ENCODE measurements at places on chromosomes 1 and 21.

- DNase-seq = no peak
Measured at GRCh38 chr21:39217356-39218081, 34.3 kb upstream of the PSMG1 start.

- DNase-seq = no peak
Measured at GRCh38 chr1:61080413-61081143, 1.8 kb upstream of the NFIA start.

DNA sequence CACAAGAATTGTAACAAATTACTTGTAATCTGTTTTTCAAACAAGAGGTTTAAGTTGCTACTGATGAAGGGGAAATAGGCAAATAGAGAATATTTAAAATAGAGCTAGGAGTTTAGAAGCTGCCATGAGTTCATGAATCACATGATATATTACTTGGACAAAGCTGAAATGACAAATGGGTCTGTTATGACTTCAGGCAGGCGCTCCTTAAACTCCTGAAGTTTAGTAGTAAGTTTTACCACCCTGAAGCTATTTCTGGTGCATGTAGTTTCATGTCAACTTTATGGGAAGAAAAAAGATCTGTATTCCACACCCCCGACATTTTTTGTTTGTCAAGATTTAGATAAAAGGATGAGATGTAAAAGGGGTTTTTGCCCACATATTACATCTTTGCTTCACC lies 58.5 kb downstream of the PLA2G4A start:
- no peak for DNase-seq

GRCh38 chr1:56709269-56709880 lies 64.3 kb downstream of the PRKAA2 start:
- peak; percentile 77 for DNase-seq

- no peak for DNase-seq
Measured at GRCh38 chr1:104648269-104648691, 898.6 kb downstream of the AMY1C start.

DNA sequence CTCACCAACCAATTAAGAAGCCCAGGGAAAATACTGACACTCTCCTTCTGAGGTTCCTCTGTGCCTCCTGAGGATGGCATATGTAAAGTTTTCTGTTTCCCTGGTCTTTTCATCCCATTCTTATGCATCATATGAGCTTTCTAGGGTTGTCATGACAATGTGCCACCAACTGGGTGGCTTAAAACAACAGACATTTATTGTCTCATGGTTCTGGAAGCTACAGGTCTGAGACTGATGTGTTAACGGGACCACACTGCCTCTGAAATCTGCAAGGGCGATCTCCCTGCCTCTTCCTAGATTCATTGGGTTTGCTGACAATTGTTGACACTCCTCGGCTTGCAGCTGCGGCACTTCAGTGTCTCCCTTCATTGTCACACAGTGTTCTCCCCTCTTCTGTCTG lies 308.4 kb downstream of the RGS7 start:
- DNase-seq = no peak

DNA sequence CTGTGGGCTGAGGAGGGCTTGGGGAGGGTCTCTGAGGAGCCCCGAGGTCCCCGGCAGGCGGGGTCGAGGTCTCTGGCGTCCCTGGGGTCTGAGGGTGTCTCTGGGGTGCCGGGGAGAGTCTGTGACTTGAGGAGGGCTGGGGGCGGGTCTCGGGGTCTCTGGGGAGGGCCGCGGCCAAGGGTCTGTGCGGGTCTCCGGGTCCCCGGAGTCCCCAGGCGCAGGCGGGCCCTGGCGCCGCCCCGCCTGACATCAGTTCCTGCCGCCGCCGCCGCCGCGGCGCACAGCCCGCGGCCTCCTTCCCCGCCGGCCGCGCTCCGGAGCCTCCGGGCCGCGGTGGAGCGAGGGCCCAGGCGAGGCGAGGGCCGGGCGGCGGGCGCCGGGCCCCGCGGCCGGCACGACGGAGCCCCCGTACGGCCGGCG lies at the start of gene PLEKHM2:
PLEKHM2 (plus strand) TSS at position 279 of the 420 bp plus-strand sequence. CDS start 239 bp downstream, outside the sequence.
- no peak for DNase-seq

GRCh38 chr1:218383681-218384080 lies 38.5 kb downstream of the TGFB2 start:
- DNase-seq = no peak

DNA sequence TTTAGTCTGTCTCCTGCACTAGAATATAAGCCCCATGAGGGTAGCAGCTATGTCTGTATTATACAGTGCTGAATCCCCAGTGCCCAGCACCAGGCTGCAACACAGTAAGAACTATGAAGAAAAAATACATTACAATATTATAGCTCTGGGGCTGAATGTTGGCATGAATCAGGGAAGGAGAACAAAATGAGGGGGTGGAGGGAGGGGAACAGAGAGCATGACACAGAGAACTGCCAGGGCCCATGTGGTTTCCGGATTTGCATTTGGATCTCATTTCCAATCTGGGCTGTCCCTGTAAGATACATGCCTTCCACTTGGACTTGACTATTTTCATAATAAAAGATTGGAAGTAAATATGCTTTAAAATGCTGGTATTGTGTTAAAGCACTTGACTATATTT lies 35.8 kb downstream of the C1orf198 start:
- DNase-seq = no peak

DNA sequence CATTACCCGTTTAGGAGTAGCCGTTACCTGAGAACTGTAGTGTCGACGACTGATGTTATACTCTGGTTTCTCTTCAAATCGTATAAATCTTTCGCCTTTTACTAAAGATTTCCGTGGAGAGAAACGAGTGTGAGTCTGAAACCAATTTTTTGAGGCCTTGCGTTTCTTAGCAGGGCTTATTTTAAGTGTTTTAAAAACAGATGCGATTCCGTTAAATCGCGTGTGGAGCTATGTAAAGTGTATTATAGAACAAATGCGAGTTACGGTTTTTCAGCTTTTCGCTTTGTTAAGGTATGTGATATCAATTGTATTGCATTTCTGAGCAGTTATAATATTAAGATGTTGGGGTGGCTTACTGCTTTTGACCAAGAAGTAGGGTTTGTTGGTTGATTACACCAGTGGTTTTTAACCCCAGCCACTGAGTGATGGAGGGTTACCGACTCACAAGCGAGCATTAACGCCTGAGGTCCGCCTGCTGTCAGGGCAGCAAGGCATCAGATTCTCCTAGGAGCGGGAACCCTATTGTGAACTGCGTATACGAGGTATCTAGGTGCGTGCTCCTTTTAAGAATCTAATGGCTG lies 18.0 kb downstream of the KIAA2013 start:
- DNase-seq = peak; percentile 81

DNA sequence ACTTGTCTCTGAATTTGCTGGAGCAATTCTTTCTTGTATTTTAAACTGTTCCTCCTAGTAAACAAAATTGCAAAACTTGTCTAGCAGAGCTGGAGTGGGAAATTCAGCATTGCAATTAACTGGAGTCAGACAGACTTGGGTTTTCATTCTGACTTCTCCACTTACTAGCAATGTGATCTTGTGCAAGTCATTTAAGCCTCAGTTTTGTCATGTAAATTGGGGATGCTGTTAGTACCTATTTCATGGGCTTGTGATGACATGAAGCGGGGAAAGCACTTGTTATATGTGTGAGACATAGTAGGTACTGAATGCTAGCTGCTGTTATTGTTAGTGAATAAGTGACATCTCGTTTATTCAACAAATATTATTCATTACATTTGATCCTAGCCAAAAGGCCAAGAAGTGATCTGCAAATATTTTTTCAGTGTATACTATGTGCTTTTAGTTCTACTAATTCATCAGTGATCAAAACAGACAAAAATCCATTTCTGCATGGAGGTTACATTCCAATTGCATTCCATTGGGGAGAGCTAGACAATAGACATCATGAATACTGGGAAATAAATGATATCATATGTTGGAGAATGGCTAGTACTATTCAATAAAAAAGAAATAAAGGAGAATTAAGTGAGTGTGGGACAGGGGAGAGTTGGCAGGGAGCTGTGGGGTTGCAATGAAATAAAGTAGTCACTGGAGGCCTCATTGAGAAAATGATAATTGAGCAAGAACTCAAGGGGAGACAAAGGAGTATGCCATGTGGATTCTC lies 47.1 kb downstream of the CACHD1 start:
- no peak for DNase-seq

- no peak for DNase-seq
Measured at GRCh38 chr1:172967936-172968335, 82.8 kb downstream of the TNFSF18 start.

Data from NCI-H2107 (cell line).